ENCODE measurements at places on chromosomes 11 and 22.

DNA sequence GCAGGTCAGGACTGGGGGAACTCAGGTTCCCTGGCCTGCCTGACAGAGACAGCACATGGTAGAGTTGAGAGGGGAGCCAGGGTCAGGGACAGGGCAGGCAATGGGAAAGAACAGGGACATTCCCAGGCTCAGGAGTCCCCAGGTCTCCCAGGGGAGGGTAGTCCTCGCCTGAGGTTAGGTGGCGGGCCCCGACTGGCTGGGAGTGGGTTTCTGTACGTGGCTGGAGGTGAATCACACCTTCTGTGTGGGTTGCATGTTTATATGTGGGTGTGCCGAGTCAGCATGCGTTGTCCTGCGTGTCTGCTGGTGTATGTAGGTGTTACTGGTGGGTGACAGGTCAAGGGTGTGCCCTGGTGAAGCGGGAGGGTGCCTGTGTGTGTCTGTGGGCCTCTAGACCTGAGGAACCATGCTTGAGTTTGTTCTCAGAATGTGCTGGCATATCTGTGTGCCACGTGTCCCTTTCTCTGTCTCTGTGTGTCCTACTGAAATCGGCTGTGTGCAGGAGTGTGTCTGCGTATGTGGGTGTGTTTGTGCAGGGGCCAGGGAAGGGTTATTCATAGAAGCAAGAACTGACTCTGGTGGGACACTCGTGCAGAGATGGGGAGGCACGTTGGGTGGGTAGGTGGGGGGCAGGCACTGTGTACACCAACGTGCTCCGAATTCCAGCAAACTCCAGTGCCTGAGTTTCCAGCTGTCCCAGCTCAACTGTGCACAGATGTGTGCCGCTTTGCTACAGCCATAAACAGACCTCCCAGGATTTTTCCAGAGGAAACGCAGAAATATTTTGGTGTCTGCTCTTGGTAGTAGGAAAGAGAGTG is 23.8 kb upstream of the OAF start:
- DNase-seq = no peak

GRCh38 chr11:47393163-47394049 is 15.0 kb upstream of the SLC39A13 start:
- DNase-seq = no peak

DNA sequence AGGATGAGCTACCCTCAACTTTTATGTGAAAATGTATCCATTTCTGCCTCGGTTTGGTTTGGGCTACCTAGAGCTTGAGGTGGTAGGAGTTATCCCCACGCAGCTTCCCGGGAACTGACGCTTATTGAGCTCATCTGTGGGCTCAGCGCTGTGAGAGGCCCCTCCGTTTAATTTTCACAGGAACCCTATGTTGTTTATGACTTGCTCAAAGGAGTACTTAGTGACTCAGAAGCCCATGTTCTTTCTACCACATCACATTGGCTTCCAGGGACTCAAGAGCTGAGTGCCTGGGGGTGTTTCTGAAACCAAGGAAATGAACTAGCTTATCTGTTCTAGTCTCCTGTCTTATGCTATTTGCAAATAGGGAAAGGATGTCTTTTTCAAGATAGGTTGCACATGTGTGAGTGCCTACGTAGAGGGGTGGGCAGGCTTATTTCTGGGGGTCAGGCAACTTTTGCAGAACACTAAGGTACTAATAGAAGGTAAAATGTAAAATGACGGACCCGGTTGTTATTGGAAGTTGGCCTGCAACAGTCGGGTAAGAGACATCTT is 40.5 kb downstream of the MICAL2 start:
- no peak for DNase-seq

DNA sequence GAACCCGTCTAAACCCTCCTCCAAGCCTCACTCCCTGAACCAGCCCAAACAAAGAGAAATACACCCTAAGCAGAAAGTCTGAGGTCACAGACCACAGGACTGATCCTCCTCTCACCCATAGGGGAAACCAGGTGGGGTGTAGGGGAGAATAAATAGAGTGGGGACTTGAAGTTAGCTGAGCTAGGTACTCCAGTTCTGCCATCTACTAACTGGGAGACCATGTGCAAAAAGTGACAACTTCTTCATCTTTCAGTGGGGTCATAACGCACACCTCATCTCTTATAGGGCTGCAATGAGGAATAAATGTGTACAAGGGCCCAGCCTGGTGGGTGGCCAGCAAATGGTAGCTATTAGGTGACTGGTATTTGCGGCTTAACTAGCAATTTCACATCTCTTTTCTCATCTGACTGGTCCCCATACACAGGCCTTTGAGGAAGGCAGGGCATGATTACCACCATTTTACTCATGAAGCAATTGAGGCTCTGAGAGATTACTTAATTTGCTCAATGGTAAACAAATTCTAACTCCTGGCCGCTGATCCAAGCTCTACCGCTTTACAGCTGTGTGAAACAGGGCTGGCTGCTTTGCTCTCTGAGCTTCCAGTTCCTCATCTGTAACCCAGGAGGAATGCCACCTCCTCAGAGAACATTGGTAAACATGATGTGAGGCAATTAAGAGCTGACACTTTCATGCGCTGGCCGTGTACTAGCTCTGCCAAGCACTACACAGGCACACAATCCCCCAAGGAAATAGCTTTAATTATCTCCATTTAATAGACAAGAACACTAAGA is 16.6 kb downstream of the TBC1D10A start:
- DNase-seq = no peak

- DNase-seq = no peak
Observed at GRCh38 chr11:66981976-66982578, 7.0 kb downstream of the C11orf86 start.

DNA sequence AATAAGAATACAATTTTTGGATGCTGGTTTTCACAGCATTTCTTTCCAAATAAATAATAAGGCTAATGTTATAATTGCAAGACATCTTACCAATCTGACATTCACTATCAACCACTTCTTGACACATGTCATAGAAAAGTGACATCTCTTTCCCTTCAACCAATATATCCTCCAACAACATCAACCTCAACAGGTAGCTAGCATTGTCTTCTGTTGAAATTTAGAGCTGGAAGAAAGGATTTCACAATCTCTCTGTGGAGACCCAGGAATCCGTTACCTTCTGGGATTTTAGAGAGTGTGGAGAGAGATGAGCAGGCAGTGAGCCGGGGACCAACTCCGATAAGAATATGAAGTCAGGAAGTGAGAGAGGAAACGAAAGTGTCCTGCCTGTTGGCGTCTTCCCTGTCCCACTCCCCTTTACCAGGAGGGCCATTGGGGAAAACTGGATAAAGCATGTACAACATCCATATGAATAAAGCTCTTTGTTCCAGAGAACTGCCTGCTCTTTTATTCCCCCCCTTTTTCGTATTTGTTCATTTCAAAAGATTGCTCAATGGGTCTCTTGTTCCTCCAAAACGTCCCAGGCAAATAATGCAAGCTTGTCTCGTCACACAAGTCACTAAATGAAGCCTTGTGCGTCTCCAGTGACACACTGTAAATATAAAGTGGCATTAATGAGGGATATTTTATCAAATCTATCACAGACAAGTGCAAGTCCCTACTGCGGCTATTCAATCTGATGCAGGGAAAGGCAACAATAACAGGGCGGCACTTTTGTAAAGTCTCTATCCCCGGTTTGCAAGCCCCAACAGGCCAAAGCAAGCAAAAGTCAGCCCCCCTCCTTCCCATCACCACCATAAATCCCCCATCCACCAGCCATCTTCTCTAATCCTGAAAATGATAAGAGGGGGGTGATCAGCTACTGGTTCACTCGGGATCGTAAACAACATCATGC is 3.4 kb downstream of the CADM1 start:
- peak; percentile 25 for DNase-seq

DNA sequence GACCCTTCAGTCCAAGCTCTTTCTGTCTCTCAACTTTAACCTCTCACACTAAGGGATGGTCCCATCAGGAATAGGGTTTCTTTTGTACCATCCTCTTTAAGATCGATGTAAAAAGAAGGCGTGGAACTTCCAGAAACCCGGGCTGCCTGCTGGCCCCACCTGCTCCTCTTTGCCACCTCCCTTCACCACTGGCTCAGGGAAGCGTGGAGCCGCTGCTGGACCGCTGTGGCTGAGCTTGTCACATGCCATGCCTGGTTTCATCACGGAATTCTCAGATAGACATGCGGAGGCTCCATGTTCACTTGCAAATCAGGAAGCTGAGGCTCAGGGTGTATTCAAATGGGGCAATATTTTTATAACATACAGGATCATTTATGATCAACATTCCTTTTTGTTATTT is 399.7 kb downstream of the BRD1 start:
- no peak for DNase-seq

DNA sequence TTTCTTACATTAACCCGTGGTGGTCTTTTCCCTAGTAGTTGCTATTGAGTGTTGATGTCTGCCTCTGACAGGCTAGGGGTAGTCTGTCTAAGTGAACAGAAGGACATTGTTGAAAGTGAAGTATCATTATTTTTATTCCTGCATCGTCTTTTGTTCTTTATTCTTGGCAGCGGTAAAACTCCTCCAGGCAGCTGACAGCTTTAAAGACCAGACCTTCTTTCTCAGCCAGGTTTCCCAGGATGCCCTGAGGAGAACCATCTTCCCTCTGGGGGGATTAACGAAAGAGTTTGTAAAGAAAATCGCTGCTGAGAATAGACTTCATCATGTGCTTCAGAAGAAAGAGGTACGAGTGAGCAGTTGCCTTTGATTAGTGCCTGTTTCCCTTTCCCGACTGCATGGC is 14.6 kb downstream of the TRMU start:
- no peak for DNase-seq
